ENCODE measurements at places on chromosomes 2 and 18. TPM values are rescaled to one million over a fixed set of nuclear protein-coding genes. Genes with fewer than 3 reads are reported as not detected.

The TSPYL6 gene
- 0.21 TPM for total RNA-seq

GRCh38 chr2:54709336-54709809, 14.1 kb upstream of the EML6 start:
- DNase-seq: no peak

DNA sequence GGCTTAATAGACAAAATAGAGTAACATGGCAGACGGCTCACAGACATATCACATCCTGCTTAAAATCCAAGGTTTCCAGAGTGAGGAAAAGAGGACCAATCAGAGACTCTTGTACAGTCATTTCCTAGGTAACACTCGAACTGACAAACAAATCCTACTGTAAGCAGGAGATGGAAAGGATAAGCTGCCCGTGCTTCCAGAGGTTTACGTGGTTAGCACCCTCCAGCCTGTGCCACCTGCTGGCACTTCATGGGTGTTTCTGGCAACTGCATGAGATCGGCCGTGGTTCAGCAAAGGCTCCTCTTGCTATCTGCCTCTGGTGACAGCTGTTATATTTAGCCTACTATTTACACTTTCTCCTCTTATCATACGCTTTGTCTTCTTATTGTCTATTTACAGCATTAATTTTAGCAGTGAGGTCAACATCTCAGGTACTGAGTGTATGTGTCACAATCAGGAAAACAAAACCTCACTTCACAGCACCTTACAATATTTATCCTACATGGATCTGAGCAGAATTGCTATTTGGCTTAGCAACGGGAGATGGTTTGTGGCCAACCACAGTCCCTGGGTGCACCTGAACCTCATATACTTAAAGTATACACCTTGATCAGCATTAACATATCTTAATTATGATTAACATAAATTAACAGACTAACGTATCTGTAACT, 226.9 kb downstream of the TMEM163 start:
- no peak for DNase-seq

DNA sequence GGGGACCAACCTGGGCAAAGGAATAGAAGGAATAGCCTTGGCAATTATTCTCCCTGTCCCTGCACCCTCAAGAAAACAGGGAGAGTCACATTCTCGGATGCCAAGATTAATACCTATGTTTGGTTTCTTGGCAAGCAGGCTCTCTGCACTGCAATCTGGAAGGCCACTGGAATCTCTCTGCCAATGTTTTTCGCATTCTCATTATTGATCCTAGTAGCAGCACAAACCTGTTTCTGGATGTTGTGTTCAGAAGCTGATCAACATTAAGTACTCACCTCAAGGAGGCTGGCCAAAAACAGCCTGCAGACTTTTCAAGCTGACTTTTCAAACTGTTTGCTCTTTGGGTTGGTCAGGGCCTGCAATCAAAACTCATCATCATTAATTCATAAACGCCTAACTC, 62.2 kb downstream of the CLHC1 start:
- no peak for DNase-seq

DNA sequence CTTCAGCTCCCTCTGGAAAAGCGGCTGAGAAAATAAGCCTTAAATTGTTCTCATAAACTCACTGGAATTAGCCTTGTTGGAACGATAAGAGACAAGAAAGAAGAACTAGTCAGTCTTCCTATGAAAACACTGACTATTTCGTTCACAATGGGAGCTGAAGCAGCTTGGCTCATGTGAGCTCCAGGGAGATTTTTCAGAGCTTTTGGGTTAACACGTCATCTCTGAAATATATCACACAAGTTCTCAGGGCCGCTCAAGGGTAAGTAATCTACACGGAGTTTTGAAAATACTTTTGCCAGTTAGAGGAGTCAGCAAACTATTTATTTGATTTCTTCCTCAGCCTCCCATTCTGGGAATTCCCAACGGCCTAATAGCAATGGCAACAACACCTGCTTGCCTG, 316.2 kb upstream of the MGAT5 start:
- no peak for DNase-seq

DNA sequence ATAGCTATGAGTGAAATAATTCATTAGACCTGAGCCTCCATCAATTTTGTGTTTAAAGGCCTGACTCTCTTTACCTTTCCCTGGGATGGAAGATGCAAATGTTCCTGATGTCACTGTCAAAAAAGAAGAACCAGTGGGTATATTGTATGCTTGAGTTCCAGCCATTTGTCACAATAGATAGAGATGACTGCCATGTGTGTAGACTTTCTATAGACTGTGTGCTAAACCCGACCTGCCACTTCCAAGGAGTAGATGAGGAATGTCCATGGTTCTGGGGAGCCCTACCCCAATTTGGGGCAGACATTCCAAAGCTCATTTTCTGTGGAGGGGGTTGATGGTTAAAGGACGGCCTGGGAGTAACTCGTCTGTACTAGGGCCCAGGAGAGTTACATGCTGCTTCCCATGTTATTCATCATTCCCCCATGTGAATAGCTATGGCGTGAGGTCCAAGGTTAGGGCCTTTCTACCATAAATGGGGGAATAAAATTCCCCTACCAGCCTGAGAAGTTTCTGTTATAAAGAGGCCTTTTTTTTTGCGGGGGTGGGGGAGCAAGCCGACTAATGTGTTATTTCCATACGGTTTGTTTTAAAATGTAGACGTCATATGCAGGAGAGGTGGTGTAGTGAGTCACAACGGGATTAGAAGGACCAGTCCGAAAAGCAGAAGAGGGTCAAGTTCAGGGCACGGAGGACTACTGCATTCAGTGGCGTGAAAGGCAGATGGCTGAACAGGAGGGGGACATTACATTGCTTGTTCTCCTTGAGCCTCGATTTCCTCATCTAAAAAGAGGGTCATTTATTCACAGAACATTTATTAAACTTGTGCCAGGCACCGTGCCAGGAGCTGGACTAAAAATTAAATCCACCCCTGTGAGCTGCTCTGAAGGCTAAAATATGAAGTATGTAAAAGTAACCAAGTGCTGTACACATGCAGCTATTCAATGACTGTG, 24.0 kb downstream of the IL1B start:
- no peak for DNase-seq

The DSG4 gene
- not detected for total RNA-seq

The ADRA2B gene
- 4.5 TPM for total RNA-seq

- DNase-seq: no peak
These were observed 32.8 kb upstream of the ACKR3 start for GRCh38 chr2:236536727-236537398.

The ITPRIPL1 gene
- 4.2 TPM for total RNA-seq

The STARD6 gene
- not detected for total RNA-seq

Measured in tibial nerve (tissue), 4 donors.